Activated CD4-positive, alpha-beta memory T cell treated with anti-CD3 and anti-CD28 coated beads, Interleukin-2, amount 10 ng/mL, durations not matched to agents 7 days and 5 days (primary cell): ENCODE measurements at places on chromosomes 1 and 21. TPM values are rescaled to one million over a fixed set of nuclear protein-coding genes. Genes with fewer than 3 reads are reported as not detected.
A peak's percentile ranks its signal among the peaks of the same experiment; 100 is the strongest.

GRCh38 chr1:91278754-91279153, 125.9 kb downstream of the HFM1 start:
- no peaks in the 10 kb centered on the region for H3K36me3 ChIP-seq
- H3K4me1 ChIP-seq, result no peaks in the 10 kb centered on the region
- no peak for DNase-seq
- no peak overlapping the region for H3K4me3 ChIP-seq

- no peak for DNase-seq
- H3K27me3 ChIP-seq, result no peaks in the 10 kb centered on the region
- peaks cover 15% of the 10 kb centered on the region for H3K4me1 ChIP-seq
- H3K4me3 ChIP-seq, result no peak overlapping the region
- H3K27ac ChIP-seq, result no peak overlapping the region
- H3K36me3 ChIP-seq, result peaks cover 36% of the 10 kb centered on the region
These were observed 50.3 kb downstream of the MCOLN2 start for GRCh38 chr1:84946631-84947030.

GRCh38 chr1:178688244-178688643, 36.8 kb upstream of the RALGPS2 start:
- H3K4me3 ChIP-seq, result no peak overlapping the region
- H3K27ac ChIP-seq, result no peak overlapping the region
- peaks cover 2% of the 10 kb centered on the region for H3K27me3 ChIP-seq

GRCh38 chr1:46409063-46409372, 14.9 kb downstream of the FAAH start:
- H3K4me1 ChIP-seq, result peaks cover 21% of the 10 kb centered on the region
- no peaks in the 10 kb centered on the region for H3K36me3 ChIP-seq
- no peak overlapping the region for H3K4me3 ChIP-seq
- H3K27me3 ChIP-seq, result no peaks in the 10 kb centered on the region
- no peak for DNase-seq
- H3K27ac ChIP-seq, result no peak overlapping the region

Gene SYCP1
- total RNA-seq, result not detected

DNA sequence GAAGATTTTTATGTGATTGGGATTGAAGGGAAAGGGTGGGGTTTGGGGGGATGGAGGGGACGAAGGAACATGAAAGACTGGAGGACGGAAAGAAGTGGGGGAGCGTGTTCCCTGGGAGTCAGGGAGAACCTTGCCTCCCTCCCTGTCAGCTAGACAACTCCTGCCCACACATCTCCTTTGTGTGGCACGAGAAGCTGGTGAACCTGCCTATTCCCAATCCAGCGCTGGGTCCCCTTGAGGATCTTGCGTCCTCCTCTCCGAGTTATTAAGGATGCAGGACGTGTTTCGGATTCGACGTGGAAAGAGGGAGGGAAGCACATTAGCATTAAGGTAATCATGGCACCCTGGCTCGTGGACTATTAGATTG, 1.4 kb downstream of the LRRC7 start:
- peaks cover 28% of the 10 kb centered on the region for H3K27me3 ChIP-seq
- no peak for DNase-seq
- H3K4me3 ChIP-seq, result no peak overlapping the region
- no peak overlapping the region for H3K27ac ChIP-seq
- H3K36me3 ChIP-seq, result peaks cover 4% of the 10 kb centered on the region

DNA sequence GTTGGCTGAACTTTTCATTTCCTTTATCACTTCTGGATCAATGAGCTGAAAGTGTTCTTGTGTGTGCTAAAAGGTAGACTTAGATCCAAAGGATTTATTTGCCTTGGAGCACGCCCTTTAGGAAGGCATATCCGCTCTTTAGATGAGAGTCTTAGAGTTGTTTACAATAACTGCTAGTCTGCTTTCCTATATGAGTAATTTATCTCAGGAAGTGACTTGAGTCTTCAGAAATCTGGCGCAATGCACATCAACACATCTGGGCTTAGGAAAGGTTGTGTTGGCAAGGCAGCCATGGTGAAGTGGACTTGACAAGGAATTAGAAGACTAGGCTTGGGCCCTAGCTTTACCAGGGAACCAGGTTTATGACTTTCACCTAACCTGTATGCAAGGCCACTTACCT, 204.1 kb upstream of the PTGFR start:
- H3K27ac ChIP-seq, result no peak overlapping the region
- H3K4me1 ChIP-seq, result no peaks in the 10 kb centered on the region
- DNase-seq, result no peak
- H3K36me3 ChIP-seq, result no peaks in the 10 kb centered on the region

Gene EFNA4
- 8.5 TPM for total RNA-seq

DNA sequence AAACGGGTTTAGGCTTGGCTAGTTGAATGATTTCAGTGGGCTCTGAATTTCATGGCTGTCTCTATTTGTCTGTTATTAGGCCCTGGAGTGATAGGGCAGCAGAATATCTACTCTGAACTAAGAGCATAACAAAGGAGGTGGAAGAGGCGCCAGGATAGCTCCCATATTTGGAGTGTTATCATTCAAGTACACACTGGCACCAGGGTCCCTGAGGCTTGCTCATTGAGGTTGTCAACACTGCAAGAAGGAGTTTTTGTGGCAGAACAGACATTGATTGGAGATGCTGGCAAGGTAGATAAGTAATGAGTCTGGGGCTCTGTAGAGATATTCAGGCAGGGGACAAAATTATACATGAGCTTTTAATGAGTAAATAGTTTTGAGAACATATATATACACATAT, 1748.4 kb downstream of the MRPL39 start:
- no peak overlapping the region for H3K4me3 ChIP-seq
- H3K4me1 ChIP-seq, result peaks cover 20% of the 10 kb centered on the region
- H3K27me3 ChIP-seq, result no peaks in the 10 kb centered on the region
- DNase-seq, result no peak
- H3K36me3 ChIP-seq, result no peaks in the 10 kb centered on the region
- no peak overlapping the region for H3K27ac ChIP-seq

Gene HORMAD1
- not detected for total RNA-seq

DNA sequence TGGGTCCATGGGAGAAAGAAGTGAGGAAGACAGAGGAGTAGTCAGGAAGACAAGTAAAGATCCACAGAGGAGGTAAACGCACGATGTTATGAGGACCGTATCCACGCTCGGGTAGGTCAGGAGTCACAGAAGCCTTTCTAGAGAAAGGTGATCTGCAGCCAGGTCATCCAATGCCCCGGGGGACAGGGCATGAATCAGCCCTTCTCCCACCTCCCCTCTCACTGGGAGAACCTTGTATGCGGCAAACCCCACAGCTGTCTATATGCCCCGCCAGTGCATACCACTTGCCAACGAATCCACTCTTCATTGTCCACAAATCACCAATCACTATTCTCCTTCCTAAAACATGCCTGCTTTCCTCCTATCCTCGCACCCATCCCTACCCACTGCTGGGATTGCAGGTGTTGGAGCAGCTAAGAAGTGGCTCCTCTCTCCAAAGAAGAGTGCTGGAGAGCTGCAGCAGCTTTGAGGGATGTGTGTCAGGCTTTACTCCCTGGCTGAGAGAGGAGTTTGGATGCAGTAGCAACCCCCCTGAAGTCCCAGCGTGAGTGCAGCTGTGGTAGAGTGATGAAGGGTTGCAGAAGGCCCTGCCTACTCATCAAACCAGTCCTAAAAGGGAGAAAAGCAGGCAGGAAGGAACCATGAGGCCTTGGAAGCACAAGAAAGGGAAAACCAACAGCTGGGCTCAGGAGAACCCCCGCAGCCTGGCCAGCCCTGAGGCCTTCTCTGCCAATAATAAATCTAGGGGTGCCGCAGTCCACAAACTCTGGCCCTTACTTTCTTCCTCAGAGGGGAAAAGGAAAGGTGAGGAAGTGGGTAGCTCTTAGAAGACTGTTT, 102.2 kb upstream of the GADD45A start:
- no peak overlapping the region for H3K27ac ChIP-seq
- no peak for DNase-seq
- H3K4me1 ChIP-seq, result peaks cover 1% of the 10 kb centered on the region

DNA sequence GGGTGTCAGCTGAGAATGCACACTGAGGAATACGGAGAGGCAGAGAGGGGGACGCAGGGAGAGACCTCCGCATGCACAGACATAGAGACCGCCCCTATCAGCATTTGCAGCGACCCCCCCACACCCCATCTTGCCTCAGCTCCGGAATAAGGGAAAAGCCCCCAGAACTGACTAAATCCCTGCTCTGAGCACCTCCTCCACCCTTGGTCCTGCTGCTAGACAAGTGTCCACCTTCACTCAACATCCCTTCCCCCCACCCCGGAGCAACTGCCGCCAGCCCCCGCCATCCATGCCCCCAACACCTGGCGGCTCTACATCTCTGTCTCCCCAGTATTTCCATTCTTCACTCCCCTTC, 769 bp downstream of the SV2A start:
- peak overlapping the region; percentile 85 for H3K4me3 ChIP-seq
- peaks cover 4% of the 10 kb centered on the region for H3K27me3 ChIP-seq
- DNase-seq, result no peak

- DNase-seq, result no peak
- H3K27ac ChIP-seq, result no peak overlapping the region
- no peaks in the 10 kb centered on the region for H3K36me3 ChIP-seq
- H3K27me3 ChIP-seq, result peaks cover 6% of the 10 kb centered on the region
These were observed 6.5 kb downstream of the LDLRAD1 start for GRCh38 chr1:54011316-54012007.

Gene CRYBG2
- 1.9 TPM for total RNA-seq

- H3K4me3 ChIP-seq, result no peak overlapping the region
- no peak for DNase-seq
- no peaks in the 10 kb centered on the region for H3K36me3 ChIP-seq
- H3K27ac ChIP-seq, result no peak overlapping the region
These were observed 1372.3 kb downstream of the AMY1C start for GRCh38 chr1:105122041-105122440.

GRCh38 chr1:228989992-228990827, 254.9 kb downstream of the RHOU start:
- no peak for DNase-seq
- no peaks in the 10 kb centered on the region for H3K36me3 ChIP-seq
- H3K27me3 ChIP-seq, result peaks cover 8% of the 10 kb centered on the region
- no peak overlapping the region for H3K4me3 ChIP-seq
- no peaks in the 10 kb centered on the region for H3K4me1 ChIP-seq
- H3K27ac ChIP-seq, result no peak overlapping the region

Gene PCAT6
- 2.7 TPM for total RNA-seq

DNA sequence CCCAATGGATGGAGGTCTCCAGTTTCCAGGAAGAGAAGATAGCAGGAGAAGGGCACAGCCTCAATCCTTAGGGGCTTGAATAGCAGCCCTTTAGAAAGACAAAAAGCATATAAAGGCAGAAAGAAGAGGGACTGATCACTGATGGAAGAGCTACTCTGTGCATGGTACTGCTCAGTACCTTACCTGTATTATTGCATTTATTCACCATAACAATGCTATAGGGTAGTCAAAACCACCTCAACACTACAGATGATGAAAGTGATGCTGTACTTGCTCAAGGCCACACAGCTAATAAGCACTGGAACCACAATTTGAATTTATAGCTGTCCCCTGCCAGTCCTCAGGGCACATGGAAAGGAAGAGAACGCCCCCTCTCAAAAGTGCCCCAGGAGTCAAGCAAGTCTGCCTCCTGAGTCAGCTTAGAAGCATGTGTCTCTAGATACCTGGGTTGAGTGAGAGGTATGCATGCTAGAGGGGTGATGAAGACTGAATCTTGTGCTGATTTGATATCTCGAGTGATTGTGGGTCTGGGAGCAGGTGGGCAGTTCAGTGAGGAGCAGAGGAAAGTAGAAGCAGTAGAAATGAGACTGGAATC, 13.6 kb downstream of the DDAH1 start:
- H3K36me3 ChIP-seq, result no peaks in the 10 kb centered on the region
- no peak overlapping the region for H3K4me3 ChIP-seq

DNA sequence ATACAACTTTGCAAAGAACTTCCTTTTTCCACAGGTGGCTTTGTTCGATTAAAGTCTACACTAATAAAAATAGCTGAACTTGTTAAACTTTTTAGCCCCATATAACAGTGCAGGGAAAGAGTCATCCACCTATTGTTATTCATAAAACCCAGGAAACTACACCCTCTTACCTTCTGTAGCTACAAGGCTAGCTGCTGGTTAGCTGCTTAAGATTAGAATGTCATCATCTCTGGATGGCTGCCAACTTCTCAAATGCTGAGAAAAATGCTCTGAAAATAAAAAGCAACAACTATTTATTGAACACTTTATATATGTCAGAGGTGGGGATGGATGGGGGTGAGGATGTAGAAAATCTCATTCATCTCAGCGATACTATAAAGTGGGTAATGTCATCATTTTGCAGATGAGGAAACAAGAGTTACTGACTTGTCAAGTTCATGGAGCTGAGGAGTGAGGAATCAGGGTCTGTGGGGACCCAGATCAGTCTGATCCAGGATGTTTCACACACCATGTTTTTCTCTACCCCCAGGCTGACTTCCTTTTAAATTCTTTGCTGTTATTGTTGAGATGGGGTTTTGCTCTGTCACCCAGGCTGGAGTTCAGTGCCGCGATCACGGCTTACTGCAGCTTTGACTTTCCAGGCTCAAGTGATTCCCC, 17.1 kb downstream of the ATP5PF start:
- peaks cover 18% of the 10 kb centered on the region for H3K36me3 ChIP-seq
- no peak overlapping the region for H3K4me3 ChIP-seq
- H3K27ac ChIP-seq, result no peak overlapping the region
- H3K4me1 ChIP-seq, result peaks cover 1% of the 10 kb centered on the region
- no peaks in the 10 kb centered on the region for H3K27me3 ChIP-seq

DNA sequence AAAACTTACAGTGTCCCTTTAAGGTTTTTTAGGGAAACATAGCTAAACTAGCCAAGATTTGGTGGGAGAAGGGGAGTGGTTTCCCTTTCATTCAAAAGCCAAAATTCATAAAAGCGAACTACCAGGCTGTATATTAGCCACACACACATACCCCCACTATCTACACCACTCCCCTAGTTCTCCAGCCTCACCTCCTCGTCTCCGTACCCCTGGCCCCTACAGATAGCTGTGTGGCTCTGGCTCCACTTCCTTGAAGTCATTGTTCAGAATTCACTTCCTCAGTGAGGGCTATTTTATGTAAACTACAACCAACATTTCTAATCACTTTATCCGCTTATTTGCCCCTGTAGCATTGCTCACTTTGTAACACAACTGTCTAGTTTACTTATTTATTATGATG, 5.3 kb upstream of the DPH5 start:
- H3K27me3 ChIP-seq, result no peaks in the 10 kb centered on the region
- H3K27ac ChIP-seq, result no peak overlapping the region
- no peak for DNase-seq
- no peak overlapping the region for H3K4me3 ChIP-seq

DNA sequence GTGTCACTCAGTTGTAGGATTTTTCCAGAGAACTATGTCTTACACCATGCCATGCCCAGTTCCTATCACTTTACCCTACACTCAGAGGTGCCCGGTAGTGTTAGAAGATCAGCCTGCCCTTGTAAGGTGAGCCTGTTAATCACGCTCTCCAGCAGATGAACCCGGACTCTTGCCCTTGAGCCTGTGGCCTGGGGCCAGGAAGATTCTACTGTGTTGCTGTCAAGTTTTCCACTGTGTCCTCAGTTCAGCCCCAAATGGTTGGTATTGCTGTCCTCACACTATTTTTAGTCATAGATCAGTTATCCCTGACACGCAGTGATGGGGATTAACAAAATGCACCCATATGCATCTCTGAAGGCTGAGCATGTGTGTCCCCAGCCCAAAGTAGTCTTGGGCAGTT, 105.0 kb upstream of the SPAG17 start:
- no peaks in the 10 kb centered on the region for H3K36me3 ChIP-seq
- no peaks in the 10 kb centered on the region for H3K27me3 ChIP-seq
- no peak for DNase-seq
- no peak overlapping the region for H3K27ac ChIP-seq
- no peaks in the 10 kb centered on the region for H3K4me1 ChIP-seq
